Fibroblast of the aortic adventitia (primary cell): ENCODE measurements at places on chromosomes 7 and 10.

DNA sequence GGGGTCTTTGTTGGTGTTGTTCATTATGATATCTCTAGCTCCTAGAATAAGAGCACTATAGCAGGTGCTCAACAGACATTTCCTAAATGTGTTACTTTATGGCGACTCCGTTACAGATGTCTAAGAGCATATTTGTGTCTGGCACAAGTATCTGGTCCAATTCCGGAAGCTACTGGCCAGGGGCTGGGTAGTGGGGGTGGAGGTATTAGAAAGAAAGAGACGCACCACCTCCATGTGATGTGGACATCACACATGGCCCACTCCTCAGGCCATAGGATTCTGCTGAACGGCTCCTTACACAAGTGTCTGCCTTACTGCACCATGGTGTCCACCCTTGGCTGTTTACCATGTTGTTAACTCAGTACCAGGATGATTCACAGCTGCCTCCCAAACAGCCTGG, 296.8 kb upstream of the MKI67 start:
- DNase-seq = no peak

- DNase-seq = no peak
These were observed 104.7 kb downstream of the ICA1 start for GRCh38 chr7:8157296-8157695.

GRCh38 chr7:77940647-77941046, 142.1 kb downstream of the PHTF2 start:
- peak; percentile 63 for DNase-seq

DNA sequence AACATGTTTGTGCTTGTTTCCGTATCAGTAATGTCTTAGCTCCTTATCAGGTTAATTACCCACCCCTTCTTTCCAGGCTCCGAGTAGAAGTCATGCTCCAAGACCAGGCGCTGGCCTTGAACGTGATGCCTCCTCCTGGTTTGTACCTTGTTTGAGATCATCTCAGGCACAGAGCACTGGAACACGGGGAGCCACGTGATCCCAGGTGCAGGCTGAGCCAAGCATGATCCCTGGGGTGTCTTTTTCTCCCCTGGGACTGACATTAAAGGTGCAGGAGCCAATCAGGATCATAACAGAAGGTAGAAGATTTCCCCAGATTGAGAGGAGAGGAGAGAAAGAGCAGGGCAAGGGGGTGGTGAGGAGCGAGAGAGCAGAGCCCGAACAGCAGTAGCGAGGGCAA, 626.1 kb upstream of the GALNT17 start:
- no peak for DNase-seq

- no peak for DNase-seq
These were observed 14.2 kb downstream of the CACNA2D1 start for GRCh38 chr7:82429408-82429807.

DNA sequence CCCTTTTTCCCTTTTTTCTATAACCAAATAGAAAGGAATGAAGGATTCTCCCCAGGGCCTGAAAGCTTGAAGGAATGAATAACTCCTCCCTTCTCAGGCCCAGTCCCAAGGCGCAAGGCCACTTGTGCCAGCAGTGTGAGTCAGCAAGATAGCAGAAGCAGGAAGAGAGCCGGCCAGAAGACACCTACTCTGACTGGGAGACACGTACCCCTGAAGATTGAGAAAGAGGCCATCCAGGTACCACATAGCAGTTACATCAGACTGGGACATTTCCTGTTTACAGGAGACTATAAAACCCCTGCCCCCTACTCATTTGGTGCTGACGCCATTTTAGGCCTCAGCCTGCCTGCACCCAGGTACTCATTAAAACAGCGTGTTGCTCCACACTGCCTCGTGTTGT, 65.5 kb downstream of the LRRC17 start:
- peak; percentile 92 for DNase-seq

DNA sequence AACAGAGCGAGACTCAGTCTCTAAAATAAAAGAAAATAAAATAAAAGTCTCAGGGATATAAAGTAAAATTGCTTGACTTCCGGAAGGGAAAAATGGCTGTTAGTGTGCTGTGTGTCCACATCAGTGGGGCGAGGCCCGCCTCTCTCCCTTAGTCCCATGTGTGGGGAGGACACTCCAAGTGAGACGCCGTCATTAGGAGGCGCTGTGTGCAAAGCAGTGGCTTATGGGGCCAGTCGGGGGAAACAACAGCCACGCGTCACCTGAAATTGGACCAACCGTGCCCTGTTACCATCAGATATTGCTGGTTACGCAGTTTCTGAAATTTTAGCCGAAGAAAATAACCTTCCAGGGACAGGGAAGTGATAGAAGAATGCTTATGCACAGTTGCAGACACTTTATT, 15.8 kb downstream of the SFXN4 start:
- no peak for DNase-seq

- DNase-seq = no peak
These were observed 718.2 kb downstream of the LRMDA start for GRCh38 chr10:76149602-76150138.
